ENCODE measurements at places on chromosomes 11 and 22. TPM values are rescaled to one million over a fixed set of nuclear protein-coding genes. Genes with fewer than 3 reads are reported as not detected.

GRCh38 chr11:97048481-97048880 lies 658.7 kb downstream of the JRKL start:
- no peak for DNase-seq

GRCh38 chr22:28247667-28248363 lies 328.8 kb upstream of the PITPNB start:
- DNase-seq = no peak

AQP11 gene
- total RNA-seq = 1.8 TPM

HBD gene
- not detected for total RNA-seq

DNA sequence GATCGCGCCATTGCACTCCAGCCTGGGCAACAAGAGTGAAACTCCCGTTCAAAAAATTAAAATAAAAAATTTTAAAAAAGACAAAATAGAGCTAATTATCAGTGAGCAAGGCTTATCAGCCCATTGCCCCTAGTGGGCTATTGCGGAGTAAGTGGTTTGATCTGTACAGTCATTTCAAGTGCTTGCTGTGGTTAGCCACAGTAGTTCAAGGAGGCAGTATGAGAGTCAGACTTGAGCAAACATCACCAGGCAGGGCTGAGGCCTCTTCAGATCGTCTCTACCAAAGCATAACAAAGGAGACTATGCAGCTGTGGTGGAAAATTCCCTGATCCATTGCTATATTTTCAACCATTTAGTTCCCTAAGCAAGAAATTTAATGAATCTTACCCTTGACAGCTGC lies 4.3 kb upstream of the SBF2 start:
- no peak for DNase-seq

DNA sequence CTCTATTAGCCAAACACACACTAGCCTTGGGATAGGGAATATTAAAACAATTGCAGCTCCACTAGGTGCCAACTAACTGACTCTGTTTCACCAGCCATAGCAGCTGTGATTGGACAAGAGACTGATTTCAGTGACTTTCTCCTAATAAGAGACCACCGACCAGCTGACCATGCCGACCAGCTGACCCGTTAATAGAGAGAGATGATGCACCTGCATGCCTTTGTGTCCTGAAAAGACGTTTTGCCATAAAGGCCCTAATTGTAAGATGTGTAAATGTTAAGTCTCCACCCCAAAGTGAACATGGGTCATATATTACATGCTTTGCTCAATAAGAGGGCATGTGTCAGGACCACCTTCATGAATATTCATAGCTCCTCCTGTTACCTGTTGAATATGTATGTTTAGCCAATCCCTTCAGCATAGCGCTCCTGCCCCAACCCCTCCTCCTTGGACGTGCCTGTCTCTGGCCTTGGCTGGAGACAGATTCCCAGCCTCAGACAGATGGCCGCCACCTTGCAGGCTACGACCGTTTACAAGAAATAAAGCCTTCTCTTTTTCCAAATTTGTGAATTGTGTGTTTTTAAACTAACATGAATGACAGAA lies 1.3 kb upstream of the NADSYN1 start:
- DNase-seq = no peak

- DNase-seq = no peak
Measured at GRCh38 chr11:59191095-59191494, 19.2 kb downstream of the DTX4 start.

DNA sequence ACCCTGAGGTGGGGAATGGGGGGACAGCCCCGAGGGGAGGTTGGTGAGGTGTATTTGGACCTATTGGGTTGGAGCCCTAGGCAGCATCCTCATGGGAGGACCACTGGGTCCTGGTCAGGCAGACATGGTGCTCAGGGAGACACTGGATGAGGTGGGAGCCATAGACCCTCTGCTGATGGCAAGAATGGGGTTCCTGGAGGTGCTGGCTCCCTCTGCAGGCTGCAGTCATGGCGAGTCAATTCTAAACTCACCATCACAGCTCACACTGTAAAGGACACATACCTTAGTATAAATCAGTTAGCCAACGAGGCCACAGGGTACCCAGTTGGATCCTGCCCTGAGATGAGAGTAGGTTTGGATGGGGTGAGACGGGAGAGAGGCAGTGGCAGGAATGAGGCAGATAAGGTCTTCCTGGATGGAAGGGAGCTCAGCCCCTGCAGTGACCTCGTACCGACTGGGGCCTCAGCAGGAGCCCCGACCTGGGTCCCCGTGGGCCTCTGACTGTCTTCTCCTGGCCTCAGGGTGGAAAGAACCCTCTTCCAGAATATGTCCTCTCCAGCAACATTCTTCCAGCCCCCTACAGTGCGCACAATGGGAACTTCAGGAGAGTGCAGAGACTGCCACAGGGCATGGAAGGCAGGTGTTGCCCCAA lies 1.7 kb upstream of the GAB4 start:
- no peak for DNase-seq

DNA sequence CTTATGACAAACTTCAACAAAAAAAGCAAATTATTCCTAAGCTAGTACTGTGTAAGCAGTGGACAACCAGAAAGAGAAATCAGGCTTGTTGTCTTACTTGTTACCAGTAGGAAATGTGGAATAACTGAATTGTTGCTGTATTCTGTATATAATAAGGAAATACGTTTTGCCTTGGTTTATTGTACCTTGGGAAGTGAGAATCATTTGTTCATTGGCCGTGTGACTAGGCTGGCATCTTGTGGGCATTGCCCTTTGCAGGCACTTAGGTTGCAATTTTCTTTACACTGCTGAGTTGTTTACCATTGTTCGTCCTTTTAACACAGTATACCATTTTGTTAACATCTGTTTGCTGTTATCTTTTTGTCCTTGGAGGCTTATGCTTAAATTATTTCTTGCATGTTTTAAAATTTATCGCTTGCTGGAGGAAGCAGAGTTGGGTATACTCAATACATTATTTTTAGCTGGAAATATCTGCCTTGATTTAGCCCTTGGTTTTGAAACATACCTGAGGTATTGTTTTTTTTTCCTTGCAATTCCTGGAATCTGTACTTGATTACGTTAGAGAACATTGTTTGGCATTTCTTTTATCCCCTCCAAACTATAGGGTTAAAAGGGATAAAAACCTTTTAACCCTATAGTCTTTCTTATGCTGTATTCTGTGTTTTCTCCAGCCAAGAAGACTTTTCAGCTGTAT lies 109.3 kb downstream of the DDX10 start:
- DNase-seq = no peak

- no peak for DNase-seq
Measured at GRCh38 chr11:93329936-93330445, 551 bp upstream of the DEUP1 start.

GGTLC2 gene
- total RNA-seq = not detected

DNA sequence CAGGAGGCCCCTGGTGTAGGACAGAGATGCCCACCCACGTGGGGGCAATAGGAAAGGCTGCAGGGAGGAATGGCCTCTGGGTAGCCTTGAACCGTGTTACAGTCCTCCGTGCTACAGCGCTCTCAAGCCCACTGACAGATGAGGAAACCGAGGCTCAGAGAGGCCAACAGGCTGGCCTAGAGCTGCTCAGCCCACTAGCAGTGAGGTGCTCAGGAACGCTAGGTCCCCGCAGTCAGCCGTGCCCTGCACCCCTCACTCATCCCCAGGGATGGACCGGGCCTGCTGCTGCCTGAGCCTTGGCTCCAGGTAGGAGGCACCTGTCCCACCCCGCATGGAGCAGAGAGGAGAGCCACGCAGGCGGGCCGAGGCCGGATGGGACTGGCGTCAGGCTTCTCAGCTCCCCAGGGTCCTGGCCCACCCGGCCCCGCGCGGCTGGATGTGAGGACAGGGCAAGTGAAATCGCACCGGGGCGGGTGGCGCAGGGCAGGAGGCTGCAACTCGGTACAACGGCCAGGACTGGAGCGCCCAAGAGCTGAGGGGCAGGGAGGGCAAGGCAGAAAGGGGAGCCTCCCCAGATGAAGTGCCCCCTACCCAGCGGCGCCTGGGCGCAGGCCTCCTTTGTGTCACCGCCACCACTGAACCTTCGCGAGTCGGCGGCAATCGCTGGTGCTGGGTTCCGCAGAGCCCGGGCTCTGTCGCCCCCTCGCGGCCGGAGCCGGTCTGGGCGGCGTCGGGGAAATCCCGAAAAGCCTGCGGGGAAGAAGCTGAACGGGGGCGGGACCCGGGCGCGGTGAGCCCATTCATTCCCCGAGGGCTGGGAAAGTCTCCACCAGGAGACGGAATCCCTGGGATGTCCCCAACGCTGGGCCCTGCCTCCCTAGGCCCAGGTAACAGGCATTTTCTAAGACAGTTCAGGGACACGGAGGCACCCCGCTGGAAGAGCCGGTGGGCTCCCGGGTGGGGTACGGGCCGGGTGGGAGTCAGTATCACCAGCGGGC lies 8.4 kb upstream of the SLC2A11 start:
- DNase-seq = peak; percentile 62

GRCh38 chr11:47061429-47062178 lies 115.1 kb downstream of the ARFGAP2 start:
- DNase-seq = no peak

GRCh38 chr11:121643479-121644186 lies 190.9 kb upstream of the SORL1-AS1 start:
- no peak for DNase-seq

DNA sequence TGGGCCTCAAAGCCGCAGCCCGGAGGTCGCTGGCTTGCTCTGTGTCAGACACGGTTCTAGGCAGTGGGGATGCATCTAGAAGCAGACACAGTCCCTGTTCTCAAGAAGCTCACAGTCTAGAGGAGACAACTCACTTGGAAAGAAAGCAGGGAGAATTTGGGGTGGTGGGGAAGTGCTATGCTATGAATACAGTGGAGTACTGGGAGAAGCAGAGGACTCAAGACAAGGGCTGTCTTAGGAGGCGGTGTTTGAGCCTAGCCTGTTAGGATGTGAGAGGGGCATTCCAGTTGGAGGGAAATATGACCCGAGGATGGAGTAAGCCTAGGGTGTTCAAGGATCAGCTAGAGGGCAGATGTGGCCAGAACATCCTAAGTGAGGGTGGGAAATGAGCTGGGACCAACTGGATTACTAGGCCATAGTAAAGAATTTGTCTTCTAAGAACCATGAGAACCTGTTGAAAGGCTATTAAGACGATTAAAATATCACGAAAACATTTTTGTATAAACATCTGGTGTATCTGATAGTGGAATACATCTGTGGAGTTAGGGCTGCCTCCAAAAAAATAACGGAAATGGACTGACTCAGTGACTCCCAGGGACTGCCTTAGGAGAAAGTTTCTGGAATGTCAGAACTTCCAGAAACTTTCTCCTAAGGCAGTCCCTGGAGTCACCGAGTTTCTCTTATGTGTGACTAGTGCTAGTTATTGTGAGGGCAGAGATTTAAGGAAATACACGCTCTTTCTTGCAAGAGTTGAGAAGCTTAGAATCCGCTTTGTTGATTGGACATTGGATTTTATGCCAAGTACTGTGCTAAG lies 1.1 kb upstream of the PITPNB start:
- DNase-seq = no peak

GRCh38 chr11:59193587-59194130 lies 19.1 kb downstream of the MPEG1 start:
- DNase-seq = no peak

DNA sequence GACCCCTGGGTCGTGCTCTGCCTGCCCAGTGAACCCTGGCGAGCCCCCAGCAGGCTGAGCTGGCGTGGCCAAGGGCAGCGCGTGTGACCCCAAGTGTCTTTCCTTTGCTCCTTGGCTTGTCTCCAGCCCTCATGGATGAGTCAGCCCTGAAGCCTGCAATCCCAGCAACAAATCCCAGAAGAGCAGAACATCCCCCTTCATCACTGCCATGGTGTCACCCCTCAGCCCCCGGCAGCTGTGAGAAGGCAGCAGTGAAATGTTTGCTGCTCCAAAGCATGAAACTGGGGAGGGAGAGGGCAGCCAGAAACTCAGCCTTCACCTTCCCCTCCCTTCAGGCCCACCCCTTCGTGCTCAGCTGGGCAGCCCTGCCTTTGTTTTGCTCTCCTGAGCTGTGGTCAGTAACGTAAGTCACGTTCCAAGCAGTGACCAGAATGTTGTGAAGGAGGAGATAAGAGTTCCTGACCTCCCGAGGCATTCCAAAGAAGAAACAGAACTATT lies 29.8 kb downstream of the ADAMTS15 start:
- DNase-seq = peak; percentile 44

GRCh38 chr11:128497776-128498095 lies 89.6 kb downstream of the ETS1 start:
- DNase-seq = no peak

DNA sequence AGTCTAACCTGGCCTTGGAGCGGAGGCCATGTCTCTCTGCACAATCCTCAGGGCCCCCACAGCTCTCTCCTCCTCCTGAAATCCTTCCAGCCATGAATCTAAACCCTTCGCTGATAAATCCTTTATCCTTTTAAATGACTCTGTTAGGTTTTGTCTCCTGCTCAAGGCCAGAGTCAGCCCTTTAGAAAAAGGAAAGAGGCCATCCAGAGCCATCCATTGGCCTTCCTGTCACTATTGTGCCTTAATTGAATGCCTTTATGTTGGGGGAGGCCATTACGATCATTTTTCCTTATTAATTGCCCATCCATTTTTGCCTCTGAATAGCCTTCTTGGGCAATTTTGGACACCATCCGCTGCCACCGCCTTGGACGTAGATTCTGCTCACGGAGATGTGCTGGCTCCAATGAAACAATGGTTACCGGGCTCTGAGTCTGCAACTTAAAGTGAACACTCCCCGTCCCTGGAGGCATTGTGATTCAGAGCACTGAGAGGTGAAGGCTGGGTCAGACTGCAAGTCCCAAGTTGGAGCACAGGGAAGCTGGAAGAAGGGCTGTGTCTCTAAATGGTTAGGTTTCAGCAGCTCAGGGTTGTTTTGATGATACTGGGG lies 213.0 kb upstream of the E2F8 start:
- no peak for DNase-seq

DNA sequence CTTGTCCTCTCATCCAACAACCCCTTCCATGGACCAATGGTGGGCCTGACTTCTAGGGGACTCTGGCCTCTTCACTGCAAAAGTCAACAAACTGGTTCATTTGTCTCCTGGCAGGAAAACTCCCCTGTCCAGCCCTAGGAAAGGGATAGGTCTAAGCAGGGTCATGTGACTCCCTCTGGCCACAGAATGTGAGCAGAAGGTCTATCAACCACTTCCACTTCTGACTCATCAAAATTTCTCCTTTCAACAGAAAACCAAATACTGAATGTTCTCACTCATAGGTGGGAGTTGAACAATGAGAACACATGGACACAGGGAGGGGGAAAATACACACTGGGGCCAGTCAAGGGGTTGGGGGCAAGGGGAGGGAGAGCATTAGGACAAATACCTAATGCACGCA lies 1.3 kb upstream of the ISX start:
- DNase-seq = no peak

DNA sequence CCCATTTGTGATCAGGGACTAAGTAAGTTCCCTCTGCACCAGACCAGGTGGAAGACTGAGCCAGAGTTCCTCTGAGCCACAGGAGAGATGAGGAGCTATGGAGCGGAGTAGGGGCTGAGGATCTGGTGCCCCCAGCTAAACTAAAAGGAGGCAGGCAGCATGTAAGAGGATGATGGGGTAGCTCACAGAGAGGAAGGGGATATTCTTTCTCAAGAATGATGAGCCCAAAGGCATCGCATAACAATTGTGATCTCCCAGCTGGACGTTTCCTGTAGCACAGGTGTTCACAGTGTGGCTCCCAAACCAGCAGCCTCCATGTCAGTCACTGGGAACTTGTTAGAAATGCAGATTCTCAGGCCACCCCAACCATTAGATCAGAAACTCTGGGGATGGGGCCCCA lies 24.4 kb downstream of the ADAMTS8 start:
- DNase-seq = no peak

NXPE1 gene
- not detected for total RNA-seq

GRCh38 chr22:28132466-28132865 lies 213.4 kb upstream of the PITPNB start:
- no peak for DNase-seq

Data from breast epithelium (tissue), 4 donors.